ENCODE measurements at places on chromosomes 16 and 17.
A peak's percentile ranks its signal among the peaks of the same experiment; 100 is the strongest.

DNA sequence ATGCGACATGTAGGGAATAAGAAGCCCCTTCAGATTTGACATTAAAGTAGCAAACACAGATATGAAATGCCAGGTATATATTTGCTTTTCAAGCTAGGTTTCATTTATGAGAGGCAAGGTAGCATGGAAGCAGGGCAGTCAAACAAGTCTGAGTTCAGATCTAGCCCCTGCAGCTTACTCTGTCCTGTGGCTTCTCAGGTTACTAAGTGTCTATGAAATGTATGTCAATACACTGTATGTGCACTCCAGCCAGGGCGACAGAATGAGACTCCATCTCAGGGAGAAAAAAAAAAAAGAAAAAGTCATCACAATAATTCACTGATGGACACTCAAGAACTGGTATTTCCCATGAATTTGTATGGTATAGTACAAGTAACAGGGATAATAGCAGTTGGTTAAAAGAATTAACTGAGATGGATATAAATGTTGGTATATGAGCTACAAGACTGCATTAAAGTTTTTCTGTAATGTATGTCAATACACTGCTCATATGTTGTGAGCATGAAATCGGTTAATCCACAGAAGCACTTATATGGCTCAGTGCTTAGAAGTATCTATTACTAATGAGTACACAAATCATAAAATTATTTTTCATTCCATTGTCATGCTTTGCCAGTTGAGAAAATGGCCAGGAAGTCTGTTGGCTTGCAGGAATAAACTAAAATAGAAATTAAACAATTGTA lies 2.9 kb upstream of the WSB1 start:
- no peak for DNase-seq

DNA sequence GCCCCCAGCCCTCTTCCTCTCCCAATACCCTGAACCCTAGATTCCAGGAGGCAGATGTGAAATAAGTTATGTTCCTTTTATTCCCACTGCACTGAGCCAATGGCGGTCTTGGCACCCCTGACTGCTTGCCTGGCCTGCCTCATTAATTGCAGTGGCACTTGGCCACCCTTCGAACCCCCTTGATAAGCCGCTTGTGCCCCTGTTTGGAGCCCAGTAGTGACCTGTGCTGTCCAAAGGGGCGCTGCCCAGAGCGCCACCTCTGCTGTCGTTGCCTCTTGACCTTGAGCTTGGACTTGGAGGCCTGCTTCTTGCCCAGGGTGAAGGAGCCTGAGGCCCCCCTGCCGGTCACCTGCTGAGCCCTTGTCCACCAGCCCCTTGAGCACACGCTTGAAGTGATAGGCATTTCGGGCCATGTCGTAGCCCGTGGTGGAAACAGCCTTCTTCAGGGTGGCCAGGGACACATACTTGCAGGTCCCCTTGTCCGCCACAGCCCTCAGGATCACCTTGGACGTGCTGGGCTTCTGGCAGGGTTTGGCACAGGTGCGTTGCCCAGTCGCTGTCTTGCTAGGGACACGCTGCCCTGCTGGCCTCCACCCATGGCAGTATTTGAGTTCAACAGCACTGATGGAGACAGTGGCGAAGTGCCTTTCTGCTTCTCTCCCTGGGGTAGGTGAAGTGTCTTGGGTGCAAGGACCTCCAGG lies 5.7 kb downstream of the SGCA start:
- no peak for DNase-seq

- DNase-seq = no peak
These were observed 2.4 kb downstream of the TNRC6A start for GRCh38 chr16:24731722-24732419.

DNA sequence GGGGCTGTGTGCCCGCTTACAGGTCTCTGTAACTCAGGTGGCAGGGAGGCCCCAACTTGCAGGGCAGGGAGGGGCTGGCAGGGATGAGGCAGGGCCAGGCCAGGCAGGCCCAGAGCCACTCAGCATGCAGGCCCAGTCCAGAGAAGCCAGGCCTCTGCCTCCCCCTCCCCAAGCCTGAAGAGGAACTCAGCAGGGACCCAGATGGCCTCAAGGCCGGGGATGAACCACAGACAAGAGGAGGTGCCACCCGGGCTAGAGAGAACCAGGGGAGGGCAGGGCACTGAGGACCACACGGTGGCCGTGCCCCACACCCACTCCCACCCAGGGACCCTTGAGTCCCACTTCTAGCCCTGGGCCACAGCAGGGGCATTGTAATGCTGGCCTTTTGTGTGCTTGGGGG lies 29.8 kb upstream of the EIF1 start:
- DNase-seq = no peak

DNA sequence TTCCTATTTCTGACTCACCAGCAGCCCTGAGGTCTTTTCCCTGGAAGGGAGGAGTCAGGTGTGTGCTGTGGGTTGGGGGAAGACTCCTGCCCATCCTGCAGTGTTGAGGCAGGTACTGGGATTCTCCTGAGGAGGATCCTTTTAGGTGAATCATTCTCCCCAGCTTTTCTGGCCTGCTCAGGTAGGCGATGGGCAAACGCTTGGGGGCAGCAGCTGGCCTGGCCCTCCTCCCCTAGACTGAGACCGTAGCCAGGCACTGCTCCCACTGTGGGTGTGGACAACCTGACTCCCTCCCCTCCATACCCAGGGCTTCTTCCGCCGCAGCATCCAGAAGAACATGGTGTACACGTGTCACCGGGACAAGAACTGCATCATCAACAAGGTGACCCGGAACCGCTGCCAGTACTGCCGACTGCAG lies 15.1 kb downstream of the GJD3 start:
- DNase-seq = no peak

- DNase-seq = peak; percentile 31
These were observed 108.0 kb downstream of the VPS53 start for GRCh38 chr17:606508-607250.

GRCh38 chr16:2792940-2793339 lies 5.3 kb upstream of the PRSS41 start:
- DNase-seq = no peak

Measured in erythroblast (primary cell).